ENCODE measurements at places on chromosomes 16 and 17.

DNA sequence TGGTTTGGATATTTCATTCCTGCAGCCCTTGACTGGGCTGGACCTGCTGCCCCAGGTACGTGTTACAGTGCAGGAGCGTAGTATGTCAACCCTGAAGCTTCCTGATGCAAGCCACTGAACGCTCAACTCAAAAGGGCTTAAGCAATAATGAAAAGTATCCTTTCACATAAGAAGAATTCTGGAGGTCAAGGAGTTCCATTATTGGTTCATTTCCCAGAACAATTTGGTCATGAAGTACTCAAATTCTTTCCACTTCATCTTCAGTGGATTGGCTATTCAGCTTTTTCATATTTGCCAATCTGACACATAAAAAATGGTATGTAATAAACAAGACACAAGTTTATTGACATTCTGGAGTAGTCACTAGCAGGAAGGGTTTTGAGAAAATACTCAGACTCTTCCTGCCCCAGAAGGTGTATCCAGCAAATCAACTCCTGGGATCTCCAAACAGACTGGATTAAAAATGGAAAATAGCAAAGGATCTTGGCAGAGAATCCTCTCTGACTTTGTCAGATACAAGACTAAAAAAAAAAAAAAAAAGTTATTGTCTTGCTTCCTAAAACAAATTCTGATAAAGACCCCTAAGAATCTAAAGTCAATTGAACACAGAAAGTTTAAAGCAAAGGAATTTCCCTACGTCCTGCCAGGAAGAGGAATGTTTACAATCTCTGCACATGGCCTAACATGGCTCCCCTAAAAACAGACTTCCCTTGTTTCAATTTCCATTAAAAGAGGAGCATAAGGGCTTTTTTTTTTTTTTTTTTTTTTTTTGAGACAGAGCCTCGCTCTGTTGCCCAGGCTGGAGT, 37.5 kb upstream of the WSB1 start:
- DNase-seq: no peak

GRCh38 chr17:63741143-63741407, 524 bp downstream of the STRADA start:
- no peak for DNase-seq

- no peak for DNase-seq
These were observed 28.6 kb downstream of the ANKRD40 start for GRCh38 chr17:50679008-50679544.

DNA sequence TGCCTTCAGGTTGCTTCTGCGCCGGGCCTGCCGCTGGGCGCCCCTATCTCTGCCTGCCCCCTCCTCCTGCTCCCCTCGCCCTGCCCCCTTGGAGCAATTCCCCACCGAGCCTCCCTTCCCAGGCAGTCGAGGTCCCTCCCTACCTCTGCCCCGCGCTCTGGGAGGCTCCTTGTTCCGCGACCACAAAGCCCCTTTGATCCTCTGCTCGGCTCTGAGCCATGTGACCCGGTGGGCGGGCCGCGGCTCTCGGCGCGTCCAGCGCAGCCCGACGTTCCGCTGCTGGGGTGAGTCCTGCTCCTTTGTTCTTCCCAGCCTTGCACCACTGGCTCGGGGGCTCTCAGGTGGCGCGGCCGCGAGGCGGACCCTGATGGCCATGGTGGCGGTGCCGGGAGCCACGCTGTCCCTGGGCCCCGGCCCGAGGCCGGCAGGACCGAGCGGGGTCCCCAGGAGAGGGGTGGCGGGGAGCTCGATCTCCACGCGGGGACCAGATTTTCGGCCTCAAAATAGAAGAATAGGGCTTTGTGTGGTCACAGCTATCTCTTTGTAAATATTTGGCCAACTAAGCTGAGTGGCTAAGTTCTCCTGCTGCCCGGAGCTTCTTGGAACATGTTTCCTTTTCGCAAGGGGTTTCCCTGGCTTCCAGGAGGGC, 310.6 kb downstream of the SEC14L1 start:
- no peak for DNase-seq

- DNase-seq: no peak
These were observed 184.1 kb downstream of the PMP22 start for GRCh38 chr17:15081008-15081407.

DNA sequence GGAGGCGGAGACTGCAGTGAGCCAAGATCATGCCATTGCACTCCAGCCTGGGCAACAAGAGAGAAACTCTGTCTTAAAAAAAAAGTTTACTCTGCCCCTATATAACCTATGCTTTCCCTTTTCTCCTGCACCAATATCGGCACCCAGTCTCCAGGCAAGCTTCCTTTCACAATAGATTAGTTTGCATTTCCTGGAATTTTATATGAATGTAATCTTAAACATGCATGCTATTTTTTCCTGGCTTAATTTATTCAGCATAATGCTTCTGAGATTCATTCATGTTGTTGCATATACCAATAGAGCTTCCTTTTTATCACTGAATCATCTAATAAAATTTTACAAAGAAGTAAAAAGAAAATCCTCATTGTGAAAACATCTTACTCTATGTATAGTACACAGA, 59.4 kb downstream of the USP32 start:
- DNase-seq: no peak

DNA sequence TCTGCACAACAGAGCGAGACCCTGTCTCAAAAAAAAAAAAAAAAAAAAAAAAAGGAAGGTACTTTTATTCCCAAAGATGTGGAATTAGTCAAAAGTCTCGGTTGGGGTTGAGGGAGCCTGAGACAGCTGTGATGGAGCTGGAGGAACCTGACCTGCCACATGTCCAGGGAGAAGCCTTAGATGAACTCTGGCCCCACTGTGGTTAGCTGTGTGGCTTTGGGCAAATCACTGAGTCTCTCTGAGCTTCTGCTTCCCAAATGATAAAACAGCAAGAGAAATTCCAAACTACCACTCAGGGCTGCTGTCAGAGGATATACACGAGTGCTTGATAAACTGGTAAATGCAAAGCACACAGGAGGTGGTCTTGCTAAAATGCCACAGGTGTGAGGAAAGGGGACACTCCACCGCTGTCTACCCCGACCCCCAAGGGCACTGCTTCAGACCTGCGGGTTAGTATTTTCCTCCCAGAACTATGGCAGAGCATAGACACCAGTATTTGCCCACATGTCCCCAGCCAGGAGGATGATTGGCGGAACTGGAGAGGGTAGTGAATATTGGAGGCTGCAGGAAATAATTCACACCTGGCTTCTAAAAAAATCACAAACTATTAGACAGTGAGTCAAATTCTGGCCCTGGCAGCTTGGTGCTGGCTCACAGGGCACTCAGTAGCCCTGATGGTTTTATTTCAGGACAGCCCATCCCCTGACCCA, 14.7 kb downstream of the DRC3 start:
- DNase-seq: no peak

GRCh38 chr17:15171167-15172047, 93.7 kb downstream of the PMP22 start:
- no peak for DNase-seq

- DNase-seq: no peak
These were observed 18.8 kb upstream of the AMZ2 start for GRCh38 chr17:68228817-68229570.

DNA sequence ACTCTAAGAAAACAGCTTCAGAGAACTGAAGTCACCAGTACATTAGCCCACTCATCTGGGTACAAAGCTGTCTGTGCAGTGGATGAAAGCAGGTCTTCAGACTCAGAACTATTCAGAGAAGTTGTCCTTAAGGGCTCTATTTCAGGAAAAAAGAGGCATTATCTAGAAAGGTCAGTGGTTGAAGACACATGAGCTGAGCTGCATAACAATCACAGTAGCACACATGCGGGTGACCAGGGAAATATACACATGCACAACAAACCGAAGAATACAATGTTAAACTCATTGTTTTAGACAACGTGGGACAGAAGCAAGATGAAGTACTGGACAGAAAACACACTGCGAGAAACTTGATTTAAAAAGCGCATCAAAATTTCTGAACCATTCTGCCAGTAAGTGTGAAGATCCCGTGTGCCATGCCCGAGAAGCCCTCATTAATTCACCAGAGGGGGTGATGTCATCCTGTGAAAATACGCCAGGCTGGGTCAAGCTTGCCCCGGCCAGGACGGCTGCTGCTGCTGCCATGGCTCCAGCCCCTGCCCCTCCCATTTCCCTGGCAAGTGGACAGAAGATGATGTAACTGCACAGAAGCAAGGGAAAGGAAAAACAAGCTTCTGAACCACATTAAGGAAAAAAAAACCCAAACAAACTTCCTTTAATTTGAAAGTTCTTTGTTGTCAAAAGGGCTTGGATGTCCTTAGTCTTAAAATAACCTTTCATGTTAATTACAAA, 10.1 kb downstream of the DYNC1LI2 start:
- DNase-seq: no peak

- DNase-seq: no peak
These were observed 32.8 kb upstream of the ABCC12 start for GRCh38 chr16:48188449-48189102.

DNA sequence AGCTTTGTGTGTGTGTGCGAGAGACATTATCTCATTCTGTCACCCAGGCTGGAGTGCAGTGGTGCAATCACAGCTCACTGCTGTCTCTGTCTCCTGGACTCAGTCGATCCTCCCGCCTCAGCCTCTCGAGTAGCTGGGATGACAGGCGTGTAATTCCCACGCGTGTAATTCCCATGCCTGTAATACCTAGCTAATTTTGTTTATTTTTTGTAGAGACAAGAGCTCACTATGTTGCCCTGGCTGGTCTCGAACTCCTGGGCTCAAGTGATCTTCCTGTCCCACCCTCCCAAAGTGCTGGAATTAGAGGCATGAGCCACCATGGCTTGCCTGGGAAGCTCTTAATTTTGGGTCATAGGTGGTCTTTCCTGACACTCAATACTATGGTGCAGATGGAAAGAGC, 205.3 kb upstream of the TNRC6C start:
- DNase-seq: no peak

GRCh38 chr17:59572301-59572924, 7.0 kb downstream of the DHX40 start:
- no peak for DNase-seq

GRCh38 chr16:75206749-75207451, at the start of gene CTRB2:
Gene CTRB2 (minus strand): TSS chr16:75207161. CDS start chr16:75207141, 20 bp downstream.
- no peak for DNase-seq

DNA sequence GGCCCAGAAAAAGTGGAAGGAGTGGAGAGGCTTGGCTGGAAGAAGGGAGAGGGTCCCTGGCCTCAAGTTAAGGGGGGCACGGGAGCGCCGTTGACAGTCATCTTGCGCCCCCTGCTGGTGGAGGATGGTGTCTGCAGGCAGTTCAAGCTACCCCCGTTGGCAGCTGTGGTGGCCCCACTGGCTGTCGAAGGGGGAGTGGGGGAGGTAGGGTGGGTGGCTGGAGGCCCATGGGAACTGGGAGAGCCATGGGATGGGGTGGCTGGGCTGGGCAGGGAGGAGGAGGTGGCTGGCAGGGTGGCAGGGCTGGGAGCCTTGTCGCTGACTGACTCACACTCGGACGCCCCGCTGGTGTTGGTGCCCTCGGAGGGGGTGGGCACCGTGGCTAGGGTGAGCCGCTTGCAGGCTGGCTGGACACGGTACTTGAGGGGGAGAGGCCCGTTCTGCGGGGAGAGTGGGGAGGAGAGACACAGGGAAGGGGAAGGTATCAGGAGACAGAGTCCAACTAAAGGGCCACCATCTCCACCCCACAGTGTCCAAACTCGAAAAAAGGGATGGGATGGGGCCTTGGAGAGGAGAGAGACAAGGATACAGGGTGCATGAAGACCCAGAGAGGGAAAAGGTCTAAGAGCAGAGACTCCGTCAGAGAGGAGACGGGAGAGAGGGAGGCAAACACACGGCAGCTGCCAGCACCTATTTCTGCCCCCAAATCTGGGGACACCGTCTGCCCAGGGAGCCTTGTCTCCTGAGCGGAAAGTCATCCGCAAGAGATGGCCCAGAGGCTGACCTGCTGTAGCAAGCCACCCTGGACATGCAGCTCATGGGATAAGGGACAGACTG, 5.2 kb downstream of the CISD3 start:
- DNase-seq: peak; percentile 68

- no peak for DNase-seq
These were observed 60.8 kb downstream of the TEX14 start for GRCh38 chr17:58630883-58631522.

Data from stimulated activated CD4-positive, alpha-beta T cell treated with anti-CD3 and anti-CD28 coated beads, Interleukin-1b, Interleukin-23, amount 100 ng/mL, for 1 hour (primary cell).